ENCODE measurements at places on chromosomes 2 and 18.

- DNase-seq: no peak
Measured at GRCh38 chr2:42849311-42849710, 56.9 kb upstream of the HAAO start.

DNA sequence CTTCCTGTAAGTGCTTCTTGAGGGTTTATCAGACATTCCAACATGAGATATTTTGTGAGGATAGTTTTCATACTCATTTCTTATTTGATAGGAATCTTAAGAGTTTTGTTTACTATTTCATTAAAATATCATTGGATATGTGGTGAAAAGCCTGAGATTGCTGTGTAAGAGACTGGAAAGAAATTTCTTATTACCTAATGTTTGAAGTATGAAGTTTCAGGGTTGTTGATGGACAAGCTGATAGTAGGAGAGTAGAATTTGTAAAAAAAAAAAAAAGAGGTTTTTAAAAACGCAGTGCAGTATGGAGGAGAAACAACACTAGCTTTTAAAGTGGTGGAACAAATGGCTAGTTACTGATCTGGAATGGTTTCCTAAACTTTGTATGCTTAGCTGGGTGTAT lies 7.7 kb downstream of the EPB41L5 start:
- DNase-seq: no peak

DNA sequence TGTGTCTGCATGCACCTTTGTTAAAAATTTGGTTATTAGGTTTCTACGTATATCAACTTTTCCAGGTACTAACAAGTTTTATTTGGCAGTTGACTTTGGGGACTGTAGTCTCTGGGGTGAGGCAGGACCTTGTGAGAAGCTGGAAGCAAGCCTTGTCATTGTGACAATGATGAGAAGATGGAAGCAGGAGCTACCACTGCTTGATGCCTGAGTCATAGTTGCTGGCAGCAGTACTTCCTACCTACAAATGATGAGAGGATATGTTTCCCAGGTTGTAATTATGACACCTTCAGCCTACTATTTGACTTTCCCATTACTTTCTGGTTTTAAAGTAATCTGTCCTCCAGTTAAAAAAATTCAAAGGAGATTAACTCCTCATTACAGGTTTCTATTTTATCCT lies 516.3 kb downstream of the NRXN1 start:
- peak; percentile 14 for DNase-seq

DNA sequence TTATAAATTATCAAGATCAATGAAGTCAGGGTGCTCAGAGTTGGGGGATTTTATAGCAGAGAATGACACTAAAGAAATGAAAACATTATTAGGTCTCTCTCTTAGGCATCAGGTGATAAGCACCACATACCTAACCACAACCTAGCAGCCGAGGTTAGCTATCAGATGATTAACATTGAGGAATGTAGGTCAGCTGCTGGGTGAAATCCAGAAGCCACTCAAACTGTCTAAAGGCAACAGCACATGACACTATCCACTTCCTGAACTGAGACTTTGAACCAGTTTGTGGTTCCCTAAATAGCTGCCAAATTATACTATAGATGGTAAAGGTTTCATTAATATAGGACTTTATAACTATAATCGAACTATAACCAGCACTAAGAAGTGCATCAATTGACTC lies 4.7 kb downstream of the EPG5 start:
- peak; percentile 71 for DNase-seq

GRCh38 chr18:22170421-22171257 lies 1.2 kb downstream of the GATA6 start:
- peak; percentile 70 for DNase-seq

- DNase-seq: no peak
Measured at GRCh38 chr2:123692121-123692520, 333.0 kb upstream of the CNTNAP5 start.

DNA sequence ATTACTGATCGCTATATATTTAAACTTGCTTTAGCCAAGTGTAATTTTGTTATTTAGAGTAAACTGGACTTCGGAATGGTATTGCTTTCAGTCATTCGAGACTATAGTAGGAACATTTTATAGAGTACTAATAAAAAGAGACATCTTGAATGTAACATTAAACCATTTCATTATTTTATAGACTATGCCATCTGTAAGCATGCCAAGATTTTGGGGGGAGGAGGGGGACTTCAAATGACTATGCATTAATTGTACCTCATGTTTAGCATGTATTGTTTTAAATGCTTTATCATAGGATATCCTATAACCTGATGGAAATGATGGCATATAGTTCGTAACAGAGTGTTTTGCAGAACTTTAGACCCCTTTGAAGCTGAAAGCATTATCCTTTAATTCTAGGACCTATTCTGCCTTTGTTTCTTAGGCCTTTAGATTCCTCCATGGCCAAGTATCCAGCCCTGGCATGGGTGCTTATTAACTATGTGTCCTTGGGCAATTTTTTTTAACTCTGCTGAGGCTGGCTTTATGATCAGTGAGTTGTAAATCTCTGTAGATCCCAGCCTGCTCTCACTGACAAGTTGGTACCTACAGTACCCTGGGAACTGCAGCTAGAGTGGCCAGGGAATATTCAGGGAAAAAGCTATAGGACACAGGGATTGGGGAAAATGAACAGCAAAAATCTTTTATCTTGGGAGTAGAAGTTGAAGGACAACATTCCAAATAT lies 93.4 kb downstream of the PARD3B start:
- DNase-seq: no peak

DNA sequence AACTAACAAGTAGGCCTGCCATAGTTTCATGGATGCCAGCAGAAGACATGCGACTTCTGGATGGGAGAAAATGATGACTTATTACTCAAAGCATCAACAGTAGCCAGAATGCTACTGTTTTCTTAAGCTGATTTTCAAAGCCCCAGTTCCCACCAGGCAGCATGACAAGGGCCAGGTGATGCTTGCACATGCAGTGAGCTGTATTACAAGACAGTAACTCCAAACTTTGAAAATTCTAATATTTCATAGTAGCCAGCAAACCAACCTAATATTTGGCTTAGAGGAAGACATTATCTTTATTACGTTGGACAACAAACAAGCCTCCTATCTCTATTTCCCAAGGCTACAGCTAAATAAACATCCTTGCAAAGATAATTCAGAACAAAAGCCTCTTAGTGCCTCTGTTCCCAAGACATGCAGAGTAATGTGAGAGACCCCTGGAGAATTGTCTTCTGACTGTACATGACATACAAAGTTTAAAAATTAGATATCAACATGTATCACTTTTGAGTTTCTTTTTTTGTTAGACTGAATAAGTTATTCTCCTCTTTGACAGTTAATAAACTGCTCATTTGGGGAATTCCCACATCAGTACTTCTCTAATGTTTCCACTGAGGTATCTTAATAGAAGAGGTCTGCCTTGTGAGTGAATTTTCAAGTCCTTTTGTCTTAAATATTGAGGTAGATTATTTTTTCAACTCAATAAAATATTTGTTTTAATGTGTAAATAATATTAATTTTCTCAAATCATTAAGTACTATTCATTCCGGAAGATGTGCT lies 367.6 kb upstream of the CWC22 start:
- no peak for DNase-seq

DNA sequence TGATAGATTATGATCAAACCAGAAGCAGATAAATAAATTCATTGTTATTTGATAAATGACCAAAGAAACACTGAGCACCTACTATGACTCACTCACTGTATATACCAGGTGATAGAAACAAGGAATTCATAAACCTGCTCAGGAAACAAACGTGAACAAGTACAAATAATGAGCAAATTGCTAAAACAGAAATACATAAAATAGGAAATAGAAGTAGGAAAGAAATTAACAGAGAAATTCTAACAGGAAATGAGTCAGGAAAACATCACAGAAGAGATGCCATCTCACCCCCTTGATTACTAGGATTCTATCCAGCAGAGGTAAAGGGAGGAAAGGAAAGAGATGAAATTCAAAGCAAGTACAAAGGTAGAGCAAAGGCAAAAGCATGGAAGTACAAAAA lies 31.3 kb downstream of the EXOC6B start:
- peak; percentile 40 for DNase-seq

DNA sequence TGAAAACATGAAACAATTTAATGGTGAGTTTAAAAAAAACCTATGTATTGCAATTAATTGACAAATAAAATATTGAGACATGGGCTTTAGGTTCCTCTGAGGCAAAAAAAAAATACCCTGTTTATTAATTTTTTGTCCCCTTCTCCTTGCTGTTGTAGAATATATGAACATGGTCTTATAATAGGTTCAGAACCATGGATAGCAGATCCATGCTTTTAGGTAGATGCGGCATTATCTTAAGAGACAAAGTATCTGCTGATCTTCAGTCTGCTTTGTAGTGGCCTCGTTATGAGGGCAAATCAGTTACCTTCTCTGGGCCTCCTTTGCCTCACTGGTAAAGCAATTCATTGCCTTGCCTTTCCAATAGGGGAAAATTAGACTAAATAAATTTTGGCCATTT lies 850.7 kb downstream of the NRXN1 start:
- peak; percentile 0 for DNase-seq

GRCh38 chr18:60975420-60975819 lies 357.8 kb upstream of the CDH20 start:
- DNase-seq: no peak
